ENCODE measurements at places on chromosomes 12 and 14. TPM values are rescaled to one million over a fixed set of nuclear protein-coding genes. Genes with fewer than 3 reads are reported as not detected.

GRCh38 chr12:8154526-8154925 is 2.3 kb upstream of the ZNF705A start:
- DNase-seq = peak; percentile 15

DNA sequence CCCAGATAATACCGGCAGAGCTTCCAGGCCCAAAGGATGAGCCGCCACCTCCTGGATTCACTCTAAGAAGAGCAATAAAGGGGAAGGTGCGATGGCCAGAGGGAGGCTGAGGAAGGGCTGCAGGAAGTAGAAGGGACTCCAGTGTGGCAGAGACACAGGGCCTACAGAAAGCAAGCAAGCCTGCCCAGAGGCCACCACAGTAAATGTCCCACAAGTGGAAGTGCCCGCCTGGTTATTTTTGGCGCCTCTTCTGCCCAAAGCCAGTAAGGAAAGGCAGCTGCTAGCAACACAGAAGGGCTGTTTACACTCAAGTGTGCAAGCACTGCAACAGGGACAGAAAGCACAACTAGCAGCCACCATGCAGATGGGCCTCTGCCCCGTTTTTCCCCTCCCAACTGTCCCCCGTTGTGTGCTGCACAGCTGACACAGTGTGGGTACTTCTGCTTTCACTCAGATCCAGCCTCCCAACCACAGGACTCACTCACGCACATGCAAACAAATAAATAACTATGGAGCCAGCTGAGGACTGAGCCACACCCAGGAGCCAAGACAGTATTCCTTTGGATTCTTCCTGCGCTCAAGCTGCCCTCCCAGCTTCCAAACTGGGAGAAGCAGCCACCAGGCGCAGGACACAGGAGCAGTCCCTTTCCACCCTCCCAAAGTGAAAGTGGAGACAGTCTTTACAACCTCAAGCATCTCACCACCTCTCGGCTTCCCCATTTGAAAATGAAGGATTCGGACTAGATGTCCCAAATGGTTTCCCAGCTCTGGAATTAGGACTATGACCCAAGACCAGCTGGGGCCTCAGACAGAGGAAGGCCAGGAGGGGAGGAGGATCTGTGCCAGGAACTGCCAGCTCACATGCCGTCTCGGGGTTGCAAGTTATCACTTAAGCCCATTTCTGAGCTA is 40.0 kb upstream of the PNMA1 start:
- DNase-seq = peak; percentile 81

- DNase-seq = peak; percentile 13
Measured at GRCh38 chr12:21992823-21993222, 51.6 kb upstream of the ABCC9 start.

GRCh38 chr12:132276066-132276826 is 53.1 kb downstream of the GALNT9 start:
- DNase-seq = no peak

DNA sequence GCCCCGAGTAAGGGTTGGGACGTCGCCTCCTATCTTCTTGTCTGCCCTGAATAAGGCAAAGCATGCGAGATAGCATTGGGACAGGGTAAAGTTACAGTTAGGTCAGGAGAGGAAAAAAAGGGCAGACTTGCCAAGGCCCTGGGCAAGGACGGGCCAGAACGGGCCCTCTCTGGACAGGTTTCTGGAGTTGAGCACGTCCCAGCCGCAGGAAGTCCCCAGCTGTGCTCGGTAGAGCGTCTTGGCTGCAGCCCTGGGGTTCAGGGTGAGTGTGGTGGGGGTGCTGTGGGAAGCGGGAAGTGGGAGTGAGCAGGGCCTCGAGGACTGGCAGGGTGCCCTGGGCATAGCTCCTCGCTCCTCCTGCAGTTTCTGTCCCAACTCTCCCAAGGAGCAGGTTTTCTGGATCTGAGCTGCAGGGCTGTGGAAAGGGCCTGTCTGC is 5.4 kb downstream of the RPS6KL1 start:
- no peak for DNase-seq

The C14orf180 gene
- total RNA-seq = not detected

The DBX2 gene
- not detected for total RNA-seq

The CLEC7A gene
- under 0.01 TPM for total RNA-seq

The DIABLO gene
- 66.4 TPM for total RNA-seq

The NPFF gene
- not detected for total RNA-seq

Measured in fibroblast of villous mesenchyme (primary cell).